Activated naive CD8-positive, alpha-beta T cell treated with anti-CD3 and anti-CD28 coated beads, Interleukin-2, amount 50 U/mL, for 24 hours (primary cell): ENCODE measurements at places on chromosomes 7 and 10.
A peak's percentile ranks its signal among the peaks of the same experiment; 100 is the strongest.

- H3K27ac ChIP-seq, result no peak overlapping the region
- no peaks in the 10 kb centered on the region for H3K4me1 ChIP-seq
- H3K27me3 ChIP-seq, result no peaks in the 10 kb centered on the region
- no peak overlapping the region for H3K4me3 ChIP-seq
- no peak for DNase-seq
Observed at GRCh38 chr10:78471326-78471722, 437.7 kb downstream of the RPS24 start.

DNA sequence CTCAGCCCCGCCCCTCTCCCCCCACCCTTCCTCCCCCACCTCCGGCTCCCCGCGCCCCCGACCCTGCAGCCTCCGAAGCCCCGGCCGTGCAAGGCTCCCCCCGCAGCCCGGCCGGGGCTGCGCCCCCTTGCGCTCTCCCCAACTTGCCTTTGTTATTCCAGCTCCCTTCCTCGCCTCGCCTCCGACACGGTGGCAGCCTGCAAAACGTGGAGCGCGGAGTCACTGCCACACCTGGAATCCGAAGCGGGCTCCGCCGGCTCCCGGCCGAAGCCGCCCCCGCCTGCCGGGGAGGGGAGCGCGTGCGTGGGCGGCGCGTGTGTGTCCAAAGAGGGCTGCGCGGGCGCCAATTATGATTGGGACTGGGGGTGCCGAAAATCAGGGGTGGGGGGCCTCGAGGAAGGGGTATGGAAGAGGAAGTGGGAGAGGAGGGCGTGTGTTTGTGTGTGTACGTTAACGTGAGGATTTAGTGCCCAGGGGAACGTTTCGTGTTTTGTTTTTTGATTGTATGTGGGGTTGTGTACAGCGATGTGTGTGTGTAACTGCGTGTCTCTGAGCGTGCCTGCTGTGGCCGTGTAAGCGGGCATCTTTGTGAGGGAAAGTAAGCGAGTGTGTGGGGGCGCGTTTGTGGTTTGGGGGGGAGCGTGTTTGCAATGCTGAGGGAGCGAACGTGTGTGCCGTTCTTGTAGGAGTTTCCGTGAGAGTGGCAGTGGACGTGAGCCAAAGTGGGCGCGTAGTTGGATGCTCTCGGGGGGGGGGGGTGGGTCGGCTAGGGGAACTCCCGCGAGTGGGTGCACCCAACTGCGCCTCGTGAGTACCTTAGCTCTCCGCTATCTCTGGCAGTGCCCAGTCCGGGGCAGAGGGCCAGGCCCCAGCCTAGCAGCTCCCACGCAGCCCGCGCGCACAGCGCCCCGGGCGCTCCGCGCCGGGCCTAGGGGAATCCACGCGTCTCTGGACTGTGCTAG is 1.2 kb upstream of the ZMIZ1 start:
- DNase-seq, result peak; percentile 87
- peaks cover 6% of the 10 kb centered on the region for H3K27me3 ChIP-seq
- H3K4me1 ChIP-seq, result peaks cover 40% of the 10 kb centered on the region
- peak overlapping the region; percentile 65 for H3K27ac ChIP-seq
- H3K36me3 ChIP-seq, result no peaks in the 10 kb centered on the region

- H3K27ac ChIP-seq, result no peak overlapping the region
- peaks cover 13% of the 10 kb centered on the region for H3K27me3 ChIP-seq
- H3K4me1 ChIP-seq, result no peaks in the 10 kb centered on the region
- no peaks in the 10 kb centered on the region for H3K36me3 ChIP-seq
Observed at GRCh38 chr10:112139176-112139575, 44.4 kb downstream of the GPAM start.

- H3K4me3 ChIP-seq, result no peak overlapping the region
- H3K4me1 ChIP-seq, result no peaks in the 10 kb centered on the region
Observed at GRCh38 chr7:30965883-30966282, 2.1 kb downstream of the GHRHR start.

GRCh38 chr10:59315465-59315864 is 46.9 kb downstream of the FAM13C start:
- H3K4me3 ChIP-seq, result no peak overlapping the region
- no peaks in the 10 kb centered on the region for H3K4me1 ChIP-seq
- H3K27ac ChIP-seq, result no peak overlapping the region
- DNase-seq, result no peak
- no peaks in the 10 kb centered on the region for H3K36me3 ChIP-seq

DNA sequence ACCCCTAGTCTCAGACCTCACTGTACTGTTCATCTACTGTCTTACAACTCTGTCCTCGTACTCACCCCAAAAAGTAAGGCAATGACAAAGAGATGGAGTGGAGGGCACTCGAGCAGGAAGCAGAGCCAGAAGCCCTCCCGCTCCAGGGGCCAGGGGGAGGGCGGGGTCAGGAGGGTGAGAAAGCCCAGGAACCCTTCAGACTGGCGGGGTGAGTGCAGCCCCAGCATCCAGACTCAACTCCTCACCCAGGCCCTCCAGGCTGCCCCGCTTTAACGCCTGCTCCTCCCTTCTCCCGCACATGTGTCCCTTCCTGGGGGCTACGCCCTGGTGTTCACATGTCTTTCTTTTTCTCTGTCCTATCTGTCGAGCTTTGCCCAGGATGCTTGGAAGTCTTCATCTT is 66.1 kb downstream of the CALML3 start:
- H3K36me3 ChIP-seq, result no peaks in the 10 kb centered on the region
- no peak overlapping the region for H3K27ac ChIP-seq
- H3K27me3 ChIP-seq, result peaks cover 11% of the 10 kb centered on the region
- no peak for DNase-seq
- peaks cover 3% of the 10 kb centered on the region for H3K4me1 ChIP-seq

- peak overlapping the region; percentile 67 for H3K27ac ChIP-seq
- no peak for DNase-seq
- H3K36me3 ChIP-seq, result peaks cover 49% of the 10 kb centered on the region
Observed at GRCh38 chr7:158734861-158735260, 30.3 kb upstream of the NCAPG2 start.

DNA sequence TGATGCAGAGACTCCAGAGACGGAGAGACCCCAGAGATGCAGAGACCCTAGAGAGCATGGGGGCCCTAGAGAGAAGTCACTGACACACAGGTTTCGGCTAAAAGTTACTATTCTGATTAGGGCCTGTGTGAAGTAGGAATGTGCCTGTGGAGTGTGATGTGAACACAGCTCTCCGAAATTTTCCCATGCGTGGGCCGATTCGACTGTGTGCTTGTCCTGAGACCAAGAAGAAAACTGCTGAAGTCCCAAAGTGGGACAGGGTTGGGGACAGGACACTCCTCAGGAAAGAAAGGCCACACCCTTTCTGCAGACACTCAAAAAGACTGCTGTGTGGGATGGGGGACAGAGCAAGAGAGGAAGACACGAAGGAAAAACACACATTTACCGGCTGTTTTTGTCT is 533.5 kb downstream of the PTPRN2 start:
- H3K4me1 ChIP-seq, result no peaks in the 10 kb centered on the region
- no peaks in the 10 kb centered on the region for H3K36me3 ChIP-seq
- no peaks in the 10 kb centered on the region for H3K27me3 ChIP-seq

- no peaks in the 10 kb centered on the region for H3K4me1 ChIP-seq
- no peaks in the 10 kb centered on the region for H3K36me3 ChIP-seq
- H3K27ac ChIP-seq, result no peak overlapping the region
- no peak for DNase-seq
- H3K27me3 ChIP-seq, result no peaks in the 10 kb centered on the region
Observed at GRCh38 chr7:54689394-54690049, 69.5 kb downstream of the SEC61G start.

GRCh38 chr10:110833234-110833940 is 38.3 kb upstream of the PDCD4 start:
- H3K36me3 ChIP-seq, result no peaks in the 10 kb centered on the region
- DNase-seq, result no peak
- no peak overlapping the region for H3K4me3 ChIP-seq
- peak overlapping the region; percentile 11 for H3K27ac ChIP-seq

- peaks cover 4% of the 10 kb centered on the region for H3K27me3 ChIP-seq
- H3K4me3 ChIP-seq, result no peak overlapping the region
- no peaks in the 10 kb centered on the region for H3K36me3 ChIP-seq
Observed at GRCh38 chr10:11697718-11698527, 44.3 kb upstream of the ECHDC3 start.

GRCh38 chr10:33189808-33190207 is 144.7 kb downstream of the NRP1 start:
- peaks cover 7% of the 10 kb centered on the region for H3K27me3 ChIP-seq
- peaks cover 5% of the 10 kb centered on the region for H3K4me1 ChIP-seq
- H3K27ac ChIP-seq, result no peak overlapping the region
- DNase-seq, result no peak

DNA sequence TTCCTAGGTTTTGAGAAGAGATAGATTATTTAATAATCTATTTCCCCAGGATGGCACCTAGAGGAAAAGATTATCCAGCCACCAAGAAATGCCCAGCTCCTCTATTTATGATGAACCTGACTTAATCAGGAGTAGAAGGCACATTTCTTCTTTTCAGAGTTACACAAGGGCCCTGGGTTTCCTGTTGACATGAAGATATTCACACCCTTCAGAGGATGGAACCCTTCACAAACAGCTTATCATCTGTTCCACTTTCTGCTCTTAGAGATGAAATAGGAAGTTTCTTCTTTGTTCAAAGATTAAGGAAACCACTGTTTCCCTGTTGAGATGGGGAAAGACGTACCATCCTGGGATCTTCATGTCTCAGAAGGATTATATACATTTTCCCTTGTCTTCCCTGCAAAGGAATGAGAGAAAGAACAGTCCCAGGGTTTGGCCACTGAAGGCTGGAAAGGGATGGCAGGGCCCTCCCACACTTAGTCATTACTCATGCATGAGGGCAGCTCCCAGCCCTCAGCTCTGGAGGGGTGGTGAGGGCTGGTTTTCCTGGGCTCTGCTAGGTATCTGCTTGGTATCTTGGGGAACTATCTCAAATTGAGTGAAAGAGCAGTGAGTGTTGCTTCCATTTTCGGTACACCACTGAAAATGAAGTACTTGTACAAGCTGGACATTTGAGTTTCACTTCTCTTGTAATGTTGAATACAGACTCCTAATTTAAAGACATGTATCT is 64.0 kb downstream of the MTPAP start:
- H3K27me3 ChIP-seq, result no peaks in the 10 kb centered on the region
- H3K27ac ChIP-seq, result no peak overlapping the region
- H3K4me3 ChIP-seq, result no peak overlapping the region
- H3K36me3 ChIP-seq, result no peaks in the 10 kb centered on the region

DNA sequence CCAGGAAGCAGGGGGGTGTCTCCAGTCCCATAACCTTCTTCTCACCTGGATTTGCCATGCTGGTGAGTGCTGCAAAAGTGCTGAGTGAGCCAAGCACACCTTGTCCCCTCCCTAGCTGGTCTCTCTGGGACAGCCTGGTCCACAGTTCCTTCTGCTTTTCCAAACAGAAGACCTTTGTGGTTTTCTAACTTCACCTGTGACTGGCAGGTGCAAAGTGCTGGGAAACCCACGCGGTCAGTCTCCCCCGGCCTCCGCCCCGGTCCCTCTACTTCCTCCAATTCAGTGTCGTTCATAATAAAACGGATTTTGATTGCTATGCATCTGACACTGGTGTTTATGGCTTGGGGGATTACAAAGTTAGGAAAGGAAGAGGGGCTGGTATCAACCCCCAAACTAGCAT is 37.1 kb downstream of the RBAK start:
- H3K27ac ChIP-seq, result no peak overlapping the region
- H3K4me1 ChIP-seq, result no peaks in the 10 kb centered on the region

GRCh38 chr10:73577788-73578187 is 13.4 kb downstream of the USP54 start:
- no peaks in the 10 kb centered on the region for H3K27me3 ChIP-seq
- H3K4me1 ChIP-seq, result no peaks in the 10 kb centered on the region
- H3K36me3 ChIP-seq, result no peaks in the 10 kb centered on the region
- H3K4me3 ChIP-seq, result no peak overlapping the region
- no peak for DNase-seq
- no peak overlapping the region for H3K27ac ChIP-seq

- H3K36me3 ChIP-seq, result peaks cover 10% of the 10 kb centered on the region
- peaks cover 1% of the 10 kb centered on the region for H3K4me1 ChIP-seq
- H3K27me3 ChIP-seq, result no peaks in the 10 kb centered on the region
- no peak overlapping the region for H3K4me3 ChIP-seq
Observed at GRCh38 chr10:119439922-119440321, 102.6 kb downstream of the RGS10 start.

DNA sequence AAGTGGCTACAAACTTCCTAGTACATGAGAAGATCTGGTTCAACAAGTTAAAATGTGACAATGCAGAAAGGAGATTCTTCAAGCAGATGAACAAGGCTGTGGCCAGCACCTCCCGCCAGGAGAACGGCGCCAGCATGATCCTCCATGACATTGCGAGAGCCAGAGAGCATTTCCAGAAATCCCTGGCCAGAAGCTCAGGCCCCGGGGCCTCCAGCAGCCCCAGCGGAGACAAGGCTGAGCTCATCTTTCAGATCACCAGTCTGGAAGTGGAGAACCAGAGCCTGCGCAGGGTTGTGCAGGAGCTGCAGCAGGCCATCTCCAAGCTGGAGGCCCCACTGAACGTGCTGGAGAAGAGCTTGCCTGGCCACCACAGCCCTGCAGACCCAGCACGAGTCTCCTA is 40.1 kb upstream of the ZNF273 start:
- no peak for DNase-seq
- no peak overlapping the region for H3K4me3 ChIP-seq
- no peaks in the 10 kb centered on the region for H3K36me3 ChIP-seq
- no peaks in the 10 kb centered on the region for H3K4me1 ChIP-seq

DNA sequence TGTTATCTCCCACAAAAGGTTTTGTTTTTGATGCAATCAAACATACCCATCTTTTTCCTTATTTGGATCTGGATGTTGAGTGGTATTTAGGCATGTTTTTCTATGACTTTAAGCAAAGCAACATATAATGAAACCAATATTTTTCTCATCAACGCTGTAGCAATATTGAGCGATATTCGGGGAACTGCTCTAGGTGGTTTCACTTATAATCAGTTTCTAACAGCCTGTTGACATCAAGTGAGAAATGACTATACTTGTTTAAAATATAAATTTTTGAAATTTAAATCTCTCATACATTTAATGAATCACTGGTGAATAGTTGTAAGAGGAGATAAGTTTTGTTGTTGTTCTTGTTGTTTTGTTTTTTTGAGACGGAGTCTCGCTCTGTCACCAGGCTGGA is 52.8 kb upstream of the CCAR1 start:
- H3K36me3 ChIP-seq, result peaks cover 2% of the 10 kb centered on the region

DNA sequence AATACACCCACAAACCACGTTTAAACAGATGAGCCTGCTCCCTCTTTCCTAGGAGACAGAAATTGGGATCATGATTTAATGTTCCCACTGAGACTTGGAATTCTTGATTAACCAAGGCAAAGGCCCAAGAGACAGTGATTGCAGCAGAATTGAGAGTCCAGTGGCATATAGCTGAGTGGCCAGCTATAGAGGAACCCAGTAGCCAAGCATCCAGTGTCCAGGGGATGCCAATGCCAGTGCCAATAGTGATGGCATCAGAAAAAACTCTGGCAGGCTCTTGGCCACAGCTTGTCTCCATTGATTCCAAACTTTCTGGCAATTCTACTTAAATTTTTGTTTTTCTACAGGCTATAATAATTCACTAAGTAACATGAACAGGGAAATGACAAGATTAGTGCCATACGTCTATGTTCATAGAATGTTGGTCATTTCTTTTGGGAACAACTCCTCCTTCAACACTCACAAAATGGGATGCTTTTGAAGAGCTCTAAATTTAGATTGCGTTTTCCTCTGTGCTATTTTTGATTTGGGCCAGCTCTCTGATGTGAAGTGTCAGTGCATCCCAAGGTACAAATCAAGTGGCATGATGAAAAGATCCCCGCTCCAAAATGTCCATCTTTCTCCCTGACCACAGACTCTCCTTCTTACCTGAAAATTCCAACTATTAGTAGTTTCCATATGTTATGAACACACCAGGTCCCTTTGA is 83.1 kb upstream of the A1CF start:
- peaks cover 2% of the 10 kb centered on the region for H3K27me3 ChIP-seq
- no peaks in the 10 kb centered on the region for H3K36me3 ChIP-seq
- no peak for DNase-seq
- no peak overlapping the region for H3K27ac ChIP-seq
- no peaks in the 10 kb centered on the region for H3K4me1 ChIP-seq

GRCh38 chr7:149307775-149308501 is 45.9 kb downstream of the ZNF783 start:
- no peaks in the 10 kb centered on the region for H3K36me3 ChIP-seq
- no peak overlapping the region for H3K4me3 ChIP-seq
- no peaks in the 10 kb centered on the region for H3K4me1 ChIP-seq
- no peak for DNase-seq
- no peaks in the 10 kb centered on the region for H3K27me3 ChIP-seq
